ENCODE measurements at places on chromosomes 16 and 17. TPM values are rescaled to one million over a fixed set of nuclear protein-coding genes. Genes with fewer than 3 reads are reported as not detected.

- DNase-seq, result no peak
Measured at GRCh38 chr16:81633680-81634379, 145.3 kb upstream of the PLCG2 start.

GRCh38 chr17:50440172-50440837, 14.3 kb downstream of the ACSF2 start:
- no peak for DNase-seq

- no peak for DNase-seq
Measured at GRCh38 chr16:52721331-52721730, 174.4 kb upstream of the TOX3 start.

Gene GRAPL
- total RNA-seq, result 2.7 TPM

Gene SLC5A11
- 0.22 TPM for total RNA-seq

GRCh38 chr17:71593078-71593477, 527.7 kb upstream of the SOX9 start:
- DNase-seq, result no peak

GRCh38 chr16:58269526-58269925, 25.3 kb downstream of the PRSS54 start:
- DNase-seq, result no peak

DNA sequence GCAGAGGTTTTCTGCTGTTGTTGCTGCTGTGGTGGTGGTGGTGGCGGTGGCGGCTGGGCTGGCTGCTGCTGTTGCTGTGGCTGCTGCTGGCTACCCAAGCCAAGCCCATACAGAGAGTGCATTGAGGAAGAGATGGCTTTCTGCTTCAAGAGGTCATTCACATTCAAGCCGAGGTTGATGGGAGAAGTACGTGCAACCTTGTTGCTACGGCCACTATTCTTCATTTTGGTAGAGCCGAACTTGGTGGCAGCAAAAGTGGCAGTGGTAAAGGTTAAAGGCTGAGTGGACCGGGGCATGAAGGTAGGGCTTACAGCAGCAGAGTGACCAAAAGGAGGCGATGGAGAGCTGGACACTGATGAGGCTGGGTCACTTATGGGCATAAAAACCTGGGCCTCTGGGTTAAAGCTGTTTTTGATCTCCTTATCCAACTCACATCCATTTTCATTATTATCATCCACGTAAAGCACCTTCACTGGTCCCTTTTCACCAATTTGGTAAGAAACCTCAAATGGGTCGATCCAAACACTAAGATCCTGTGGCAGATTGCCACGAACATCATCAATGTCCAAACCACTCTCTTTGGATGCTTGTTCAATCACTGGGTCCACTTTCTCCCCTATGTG, 2.8 kb downstream of the TOB1 start:
- no peak for DNase-seq

- DNase-seq, result no peak
Measured at GRCh38 chr17:28460901-28461300, 12.5 kb upstream of the SLC13A2 start.

GRCh38 chr17:58215685-58216084, 3.4 kb downstream of the MKS1 start:
- no peak for DNase-seq

GRCh38 chr17:12574525-12574924, 91.2 kb upstream of the MYOCD start:
- no peak for DNase-seq

GRCh38 chr16:77594799-77595596, 127.3 kb upstream of the NUDT7 start:
- no peak for DNase-seq

Gene ABCA6
- total RNA-seq, result 0.79 TPM

DNA sequence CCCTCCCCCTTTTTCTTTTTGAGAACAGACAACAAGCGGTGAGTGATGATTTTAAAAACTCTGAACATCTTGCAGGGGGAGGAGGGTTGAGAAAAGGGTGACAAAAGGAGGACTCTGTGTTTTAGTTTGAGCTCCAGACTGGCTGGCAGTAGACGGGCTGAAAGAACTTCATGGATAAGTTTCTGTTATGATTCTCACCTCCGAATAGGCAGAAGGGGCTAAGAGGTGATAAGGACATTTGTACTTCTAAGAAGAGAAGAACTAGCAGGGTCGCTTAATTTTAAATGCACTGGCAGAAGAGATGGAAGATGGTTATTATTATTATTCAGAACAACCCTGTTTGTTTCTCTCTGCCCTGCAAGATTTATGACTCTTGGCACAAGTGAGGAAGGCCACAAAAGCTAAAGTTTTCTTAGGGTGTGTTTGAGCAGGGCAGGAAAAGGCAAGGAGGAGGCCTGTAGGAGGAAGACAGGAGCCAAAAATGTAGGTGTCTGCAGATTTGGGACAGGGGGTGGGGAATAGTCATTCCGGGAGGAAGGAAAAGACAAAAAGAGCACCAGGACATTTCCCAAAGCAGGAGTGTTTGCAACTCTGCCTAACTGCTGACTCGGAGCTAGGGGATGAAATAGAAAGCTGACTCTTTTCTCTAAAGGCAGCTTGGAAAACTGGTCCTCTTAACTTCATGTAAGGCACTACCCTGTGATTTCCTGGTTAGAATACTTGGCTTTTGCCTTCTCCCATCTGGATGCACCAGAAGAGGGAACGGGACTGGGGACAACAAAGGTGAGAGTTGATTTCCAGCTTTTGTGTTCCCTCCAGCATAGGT, 11.9 kb upstream of the HOXB2 start:
- no peak for DNase-seq

DNA sequence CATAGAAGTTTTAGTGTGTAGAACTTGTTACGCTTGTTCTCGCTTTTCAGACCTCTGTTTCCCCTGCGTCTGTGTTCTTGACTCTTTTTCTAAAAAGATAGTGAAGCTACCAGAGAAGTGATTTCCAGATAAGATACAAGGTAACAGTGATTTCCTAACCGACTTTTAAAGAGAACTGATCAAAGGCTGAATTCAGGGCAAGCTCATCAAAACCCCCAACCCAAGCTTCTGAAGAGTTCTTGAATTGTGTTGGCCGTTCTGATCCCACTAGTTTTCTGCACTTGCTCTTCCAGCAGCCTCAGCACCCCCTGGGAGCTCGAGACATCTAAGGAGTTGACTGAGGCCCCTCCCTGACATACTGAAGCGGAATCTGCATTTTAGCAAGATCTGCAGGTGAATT, 12.7 kb upstream of the NSMCE1 start:
- DNase-seq, result no peak

- DNase-seq, result no peak
Measured at GRCh38 chr17:75325827-75326225, 36.6 kb upstream of the SLC25A19 start.

GRCh38 chr16:24966031-24966430, 49.1 kb downstream of the ARHGAP17 start:
- no peak for DNase-seq

DNA sequence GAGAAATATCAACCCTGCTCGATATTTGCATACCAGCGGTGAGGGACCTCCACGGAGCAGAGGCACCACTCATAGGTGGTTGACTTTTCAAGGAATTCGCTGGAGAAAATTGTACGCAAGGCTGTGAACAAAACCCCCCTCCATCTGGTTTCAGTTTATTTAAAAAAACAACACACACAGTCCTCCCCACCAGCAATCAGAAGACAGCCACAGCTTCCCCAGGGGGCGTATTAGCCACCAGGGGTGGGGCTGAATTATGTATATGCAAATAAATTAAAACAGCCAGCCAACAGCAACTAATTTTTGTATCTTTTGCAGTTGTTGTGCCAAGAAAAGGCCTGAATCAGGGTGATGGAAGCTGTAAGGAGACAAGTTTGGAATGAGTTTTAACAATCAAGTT, 5.9 kb upstream of the HSD11B2 start:
- no peak for DNase-seq

DNA sequence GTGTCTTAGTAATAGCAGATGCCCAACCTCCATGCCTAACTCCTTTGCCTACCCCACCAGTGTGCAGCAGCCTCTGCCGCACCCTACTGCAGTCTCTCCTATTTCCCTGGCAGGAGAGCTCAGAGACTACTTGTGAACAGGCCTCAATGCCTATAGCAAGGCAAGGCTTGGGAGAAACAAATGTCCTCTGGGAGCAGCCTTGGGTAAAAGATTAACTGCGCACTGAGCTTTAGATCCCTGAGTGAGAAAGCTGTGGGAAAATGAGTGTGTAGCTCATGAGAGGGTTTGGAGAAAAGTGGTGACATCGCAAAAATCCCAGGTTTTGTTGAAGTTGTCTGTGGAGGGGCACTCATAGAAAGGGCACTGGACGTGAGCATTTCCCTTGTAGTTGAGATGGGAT, 335.8 kb downstream of the WWOX start:
- no peak for DNase-seq

Gene KCNJ12
- total RNA-seq, result 0.76 TPM

Gene CIBAR2
- not detected for total RNA-seq

Gene KRTAP3-2
- total RNA-seq, result not detected

Gene CLEC10A
- not detected for total RNA-seq

Gene KRT27
- total RNA-seq, result not detected

Gene SPIRE2
- total RNA-seq, result 6.8 TPM

DNA sequence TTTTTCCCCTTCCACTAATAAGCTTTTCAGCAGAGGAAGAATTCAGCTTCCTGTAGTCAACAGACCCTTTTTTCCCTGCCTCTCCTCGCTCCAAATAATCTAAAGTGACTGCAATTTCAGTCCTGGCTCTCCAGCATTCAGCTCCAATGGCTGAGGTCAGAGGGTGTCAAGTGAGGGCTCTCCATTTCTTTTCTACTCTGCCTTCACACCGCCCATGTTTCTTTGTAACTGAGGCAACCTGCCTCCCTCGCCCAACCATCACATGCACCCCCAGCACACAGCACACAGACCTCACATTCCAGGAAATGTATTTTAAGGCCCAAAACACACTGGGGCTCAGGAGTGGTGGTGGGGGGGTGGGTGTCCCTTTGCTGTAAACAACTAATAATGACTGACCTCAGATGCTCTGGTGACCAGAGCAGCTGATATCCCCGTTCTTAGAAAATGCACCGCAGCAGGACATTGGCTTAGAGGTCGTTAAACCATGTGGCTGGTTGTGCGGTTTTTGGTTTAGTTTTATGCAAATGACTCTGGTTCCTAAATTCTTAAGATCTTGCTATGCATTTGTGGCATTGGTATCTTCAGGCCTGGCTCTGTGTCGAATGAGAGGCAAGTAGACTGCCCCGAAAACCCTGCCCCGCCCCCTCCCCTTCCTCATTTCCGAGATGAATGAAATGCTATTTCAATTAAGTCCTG, 203.6 kb downstream of the ZFHX3 start:
- no peak for DNase-seq

GRCh38 chr17:71639865-71640264, 481.0 kb upstream of the SOX9 start:
- DNase-seq, result no peak

GRCh38 chr17:31492880-31493655, 101.6 kb downstream of the RAB11FIP4 start:
- no peak for DNase-seq

Gene SLC5A2
- 0.36 TPM for total RNA-seq

Gene CDH15
- total RNA-seq, result 0.20 TPM

Gene KRTAP4-6
- total RNA-seq, result not detected

- DNase-seq, result no peak
Measured at GRCh38 chr17:42898147-42898811, 2.3 kb upstream of the G6PC1 start.

Gene TRPV2
- total RNA-seq, result 2.1 TPM

GRCh38 chr17:36631022-36631421, 29.6 kb downstream of the MRM1 start:
- no peak for DNase-seq

DNA sequence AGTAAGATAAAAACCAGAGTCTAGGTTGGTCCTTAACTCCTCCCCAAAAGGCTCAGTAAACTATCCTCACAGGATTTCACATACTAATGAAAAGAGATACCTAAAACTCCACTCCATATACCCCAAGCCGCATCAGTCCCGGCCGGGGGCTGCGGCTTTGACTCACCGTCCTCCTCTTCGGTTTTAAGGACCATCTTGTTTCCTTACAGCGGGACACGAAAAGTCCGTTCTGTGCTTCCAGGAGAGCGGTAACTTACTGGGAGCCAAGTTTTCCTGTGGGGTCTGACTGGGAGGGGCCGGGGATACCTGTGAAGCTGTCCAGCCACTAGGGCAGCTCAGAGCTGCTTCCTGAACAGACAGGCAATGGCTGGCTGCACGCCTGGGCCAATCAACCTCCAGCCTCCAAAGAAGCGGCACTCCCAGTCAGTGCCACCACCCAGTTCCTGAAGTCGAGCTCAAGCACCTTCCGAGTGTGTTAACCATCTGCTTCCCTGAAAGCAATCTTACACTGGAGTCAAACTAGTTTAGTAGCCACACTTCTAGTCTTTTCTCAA, 45.5 kb downstream of the CYTH1 start:
- DNase-seq, result no peak
